ENCODE measurements at places on chromosomes 12 and 14.

- DNase-seq, result no peak
Observed at GRCh38 chr14:64947710-64948611, 5.4 kb upstream of the GPX2 start.

- DNase-seq, result no peak
Observed at GRCh38 chr14:25431211-25432076, 381.5 kb upstream of the STXBP6 start.

- DNase-seq, result no peak
Observed at GRCh38 chr12:108459149-108459548, 55.9 kb upstream of the FICD start.

GRCh38 chr12:119419381-119419780, 84.9 kb downstream of the CCDC60 start:
- no peak for DNase-seq

DNA sequence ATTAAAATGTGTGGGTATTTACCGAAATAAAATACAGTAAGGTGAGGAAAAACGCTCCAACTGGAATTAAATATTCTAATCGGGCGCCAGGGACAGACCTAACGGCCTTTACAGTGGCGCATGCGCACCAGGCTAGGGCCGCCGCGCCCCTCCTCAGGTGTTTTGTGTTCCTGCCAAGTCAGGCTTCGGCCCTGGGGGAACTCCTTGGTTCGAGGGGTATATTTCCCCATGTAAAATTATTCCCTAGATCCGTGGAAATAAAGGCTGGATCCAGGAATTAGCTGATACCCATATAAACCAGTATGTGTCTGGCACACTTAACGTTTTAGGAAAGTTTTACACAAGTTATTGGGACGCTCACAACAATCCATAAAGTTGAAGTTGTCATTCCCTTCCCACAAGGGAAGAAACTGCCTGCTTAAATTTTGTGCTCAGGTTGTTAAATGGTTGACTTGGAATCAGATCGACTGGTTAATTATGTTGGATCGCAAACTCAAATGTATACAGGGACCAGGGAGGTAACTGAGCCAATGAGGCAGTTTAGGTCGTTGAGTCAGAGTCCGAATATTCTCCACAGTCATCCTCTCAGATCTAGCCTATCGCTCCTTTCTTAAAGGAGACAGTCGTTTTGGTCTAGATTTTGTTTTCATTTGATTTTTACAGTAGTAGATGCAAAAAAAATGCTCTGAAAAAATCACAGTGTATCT, 621 bp upstream of the ANAPC7 start:
- DNase-seq, result peak; percentile 73

GRCh38 chr12:59874781-59875180, 279.0 kb downstream of the SLC16A7 start:
- no peak for DNase-seq

DNA sequence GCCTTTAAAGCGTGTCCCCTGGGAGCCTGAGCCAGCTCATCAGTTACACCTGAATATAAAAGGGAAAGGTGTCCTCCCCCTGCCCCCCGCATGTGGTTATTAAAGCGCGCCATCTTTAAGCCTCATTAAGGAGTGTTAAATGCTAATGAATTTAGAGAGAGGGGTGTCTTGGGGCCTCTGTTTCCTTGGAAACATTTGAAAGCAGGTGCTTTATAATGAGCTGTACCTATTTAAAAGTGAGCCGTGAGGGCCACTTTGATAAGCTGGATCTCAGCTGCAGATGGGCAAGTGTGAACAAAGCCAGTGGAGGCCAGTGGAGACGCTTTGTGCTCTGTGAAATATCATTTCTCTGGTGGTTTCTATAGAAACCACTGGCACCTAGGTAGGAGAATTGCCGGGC, 84.0 kb downstream of the BEGAIN start:
- DNase-seq, result no peak

DNA sequence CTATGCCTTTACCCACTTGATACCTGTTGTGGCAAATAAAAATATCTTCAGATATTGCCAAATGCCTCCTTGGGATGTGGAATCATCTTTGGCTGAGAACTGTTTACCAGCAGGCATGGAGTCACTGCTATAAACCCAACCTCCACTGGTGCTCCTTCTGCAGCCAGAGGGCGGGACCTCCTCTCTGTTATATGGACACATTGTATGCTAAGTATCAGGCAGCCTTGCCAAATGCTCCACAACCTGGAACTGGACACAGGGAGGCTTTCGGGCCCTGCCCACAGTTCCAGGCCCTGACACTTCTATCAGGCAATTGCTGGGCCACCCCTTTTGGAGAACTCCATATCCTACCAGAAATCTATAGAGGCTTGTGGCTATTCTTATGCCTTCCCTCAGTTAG, 201.0 kb downstream of the TMX1 start:
- no peak for DNase-seq

DNA sequence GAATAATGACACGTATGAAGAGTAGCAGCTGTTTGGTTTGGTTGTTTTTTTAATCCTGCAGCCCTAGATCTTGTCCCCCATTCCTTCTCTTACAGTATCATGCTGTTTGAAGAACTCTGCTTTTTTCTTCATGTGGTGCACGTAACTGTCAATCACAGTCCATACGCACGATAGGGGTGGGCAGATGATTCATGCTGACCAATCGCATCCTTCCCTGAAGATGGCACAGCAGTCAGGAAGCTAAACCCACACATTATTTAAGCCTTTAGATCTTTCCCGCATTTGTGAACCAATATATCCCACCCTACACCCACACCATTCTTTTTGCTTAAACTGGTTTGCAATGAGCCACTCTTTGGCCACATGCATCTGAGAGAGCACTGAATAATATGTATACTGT, 158.9 kb upstream of the PLEKHA5 start:
- no peak for DNase-seq
